ENCODE measurements at places on chromosomes 7 and 10.

- DNase-seq: peak; percentile 68
Measured at GRCh38 chr7:33500703-33501701, 371.6 kb downstream of the BBS9 start.

GRCh38 chr10:9294132-9294663 is 1239.7 kb downstream of the GATA3 start:
- no peak for DNase-seq

- DNase-seq: no peak
Measured at GRCh38 chr7:152571068-152571467, 104.9 kb downstream of the XRCC2 start.

- no peak for DNase-seq
Measured at GRCh38 chr10:76774987-76775603, 862.5 kb downstream of the KCNMA1 start.

- DNase-seq: peak; percentile 55
Measured at GRCh38 chr7:39951226-39952194, 1.5 kb downstream of the CDK13 start.

GRCh38 chr10:6214612-6215011 is 11.9 kb downstream of the PFKFB3 start:
- DNase-seq: no peak

- DNase-seq: no peak
Measured at GRCh38 chr10:5527332-5528200, 2.8 kb downstream of the CALML3 start.

DNA sequence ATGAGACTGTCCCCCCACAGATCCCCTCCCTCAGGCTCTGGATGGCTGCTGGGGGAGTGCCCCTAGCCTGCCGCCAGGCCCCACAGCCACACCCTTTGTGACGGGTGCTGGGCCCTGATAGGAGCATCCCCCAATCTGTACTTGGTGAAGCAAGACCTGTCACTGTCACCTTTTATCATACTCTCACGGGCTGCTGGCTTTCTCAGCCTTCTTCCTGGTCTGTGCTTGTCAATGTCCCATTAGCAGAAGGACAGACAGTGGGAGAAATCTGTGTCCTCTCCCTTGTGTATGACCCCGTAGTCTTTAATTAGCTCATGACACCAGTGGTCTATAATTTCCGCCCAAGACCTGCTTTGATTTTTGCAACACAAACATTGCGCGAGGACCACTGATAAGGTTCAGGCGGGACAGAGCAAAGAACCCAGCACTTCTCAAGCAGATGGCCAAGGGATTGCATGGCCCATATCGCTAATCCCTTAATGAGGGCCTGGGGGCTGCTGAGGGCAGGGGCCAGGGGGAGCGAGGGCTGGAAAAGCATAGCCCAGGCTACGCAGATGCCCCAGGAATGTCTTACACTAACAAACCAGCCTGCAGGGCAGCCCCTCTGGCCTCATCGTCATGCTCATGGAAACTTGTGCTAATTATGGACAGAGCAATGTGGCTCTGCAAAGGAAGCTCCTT is 127.8 kb downstream of the PTPN20 start:
- DNase-seq: no peak

- no peak for DNase-seq
Measured at GRCh38 chr10:116403740-116404250, 23.9 kb upstream of the PNLIPRP3 start.

- DNase-seq: peak; percentile 58
Measured at GRCh38 chr10:4407783-4408182, 418.2 kb upstream of the AKR1E2 start.

GRCh38 chr10:84201682-84202081 is 7.3 kb downstream of the CDHR1 start:
- no peak for DNase-seq

GRCh38 chr7:100963386-100963785 is 6.0 kb upstream of the MUC12 start:
- no peak for DNase-seq

DNA sequence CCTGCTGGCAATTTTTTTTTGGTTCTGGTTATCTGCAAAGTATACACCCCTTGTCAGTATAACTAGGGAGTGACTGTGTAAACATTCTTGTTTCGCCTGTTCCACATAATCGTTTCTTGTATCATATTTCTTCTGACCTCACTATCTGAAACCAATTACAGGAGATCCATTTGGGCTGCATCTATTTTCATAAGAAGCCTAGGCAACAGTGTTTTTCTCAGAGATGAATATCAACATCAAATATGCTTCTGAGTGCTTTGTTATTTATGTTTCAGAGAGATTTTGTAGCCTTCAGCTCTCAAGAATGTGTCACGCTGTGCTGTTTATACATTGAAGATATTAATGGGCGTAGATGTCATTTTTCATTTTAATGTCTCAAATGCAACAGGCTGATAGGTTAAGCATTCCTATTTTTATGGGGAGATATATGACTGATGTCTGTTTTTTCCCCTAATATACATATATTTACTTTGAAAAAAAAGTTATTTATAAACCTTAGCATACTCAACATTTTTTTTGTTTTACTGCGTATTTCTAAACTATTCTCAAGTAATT is 115.5 kb downstream of the FOXP2 start:
- DNase-seq: peak; percentile 67

- no peak for DNase-seq
Measured at GRCh38 chr7:441684-442421, 77.8 kb downstream of the PDGFA start.

DNA sequence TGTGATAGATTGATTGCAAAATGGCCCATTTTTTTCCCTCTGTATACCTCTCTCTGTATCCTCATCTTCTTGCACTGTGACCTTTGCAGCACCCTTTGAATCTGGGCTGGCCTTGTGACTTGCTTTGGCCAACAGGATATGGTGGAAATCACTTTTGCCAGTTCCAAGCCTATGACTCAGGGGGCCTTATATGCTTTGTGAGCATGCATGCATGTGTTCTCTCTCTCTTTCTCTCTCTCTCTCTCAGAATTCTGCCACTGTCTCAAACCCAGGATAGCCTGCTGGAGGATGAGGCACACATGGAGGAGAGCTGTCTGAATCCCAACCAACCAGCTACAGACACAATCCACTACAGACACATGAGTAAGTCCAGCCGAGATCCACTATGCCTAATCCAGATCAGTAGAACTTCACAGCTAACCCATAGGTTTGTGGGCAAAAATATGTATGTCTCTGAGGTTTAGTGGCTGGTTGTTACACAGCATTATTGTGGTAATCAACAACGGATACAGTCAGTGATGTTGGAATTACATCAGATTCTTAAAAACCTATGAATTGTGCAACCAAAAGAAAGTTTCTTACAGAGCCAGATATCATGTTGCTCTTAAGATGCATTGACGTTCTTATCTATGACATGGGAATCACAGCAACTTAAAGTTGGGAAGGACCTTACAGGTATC is 41.8 kb upstream of the ABCB4 start:
- peak; percentile 8 for DNase-seq

DNA sequence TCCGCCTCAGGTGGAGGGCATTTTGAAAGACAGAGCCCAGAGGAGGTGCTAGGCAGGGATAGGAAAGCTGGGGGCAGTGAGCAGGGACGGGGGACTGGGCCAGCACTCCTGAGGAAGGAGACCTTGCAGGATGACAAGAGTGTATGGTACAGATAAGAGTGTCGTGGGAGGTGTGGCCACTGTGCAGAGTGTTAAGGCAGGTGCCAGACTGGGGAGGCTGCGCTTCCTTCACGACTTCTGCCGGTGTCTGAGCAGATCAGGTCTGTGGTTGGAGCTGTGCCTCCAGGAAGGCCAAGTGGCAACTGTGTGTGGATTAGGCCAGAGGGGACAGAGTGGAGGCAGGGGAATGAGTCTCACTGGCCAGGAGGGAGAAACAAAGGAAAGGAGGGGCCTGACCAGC is 161.7 kb downstream of the HIBADH start:
- no peak for DNase-seq

- peak; percentile 80 for DNase-seq
Measured at GRCh38 chr10:114577133-114577532, 80.9 kb downstream of the ABLIM1 start.

DNA sequence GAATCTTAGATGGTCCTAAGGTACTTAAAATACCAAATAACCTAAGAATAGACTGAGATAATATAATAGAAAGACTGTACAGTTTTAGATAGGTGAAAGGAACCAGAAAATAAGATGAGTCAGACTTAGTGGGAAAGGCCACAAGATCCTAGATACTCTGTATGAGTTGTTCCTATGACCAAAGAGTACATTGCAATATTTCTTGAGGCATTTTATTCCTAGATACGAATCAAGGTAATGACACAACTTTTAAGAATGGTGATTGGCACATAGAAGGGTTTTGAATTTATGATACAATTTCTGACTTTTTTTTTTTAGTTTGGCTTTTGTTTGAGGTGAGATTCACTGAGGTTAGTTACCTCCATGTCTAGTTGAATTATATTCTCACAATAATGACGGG is 30.2 kb downstream of the MGAM start:
- DNase-seq: no peak

GRCh38 chr10:93086289-93086688 is 12.6 kb downstream of the CYP26A1 start:
- no peak for DNase-seq

DNA sequence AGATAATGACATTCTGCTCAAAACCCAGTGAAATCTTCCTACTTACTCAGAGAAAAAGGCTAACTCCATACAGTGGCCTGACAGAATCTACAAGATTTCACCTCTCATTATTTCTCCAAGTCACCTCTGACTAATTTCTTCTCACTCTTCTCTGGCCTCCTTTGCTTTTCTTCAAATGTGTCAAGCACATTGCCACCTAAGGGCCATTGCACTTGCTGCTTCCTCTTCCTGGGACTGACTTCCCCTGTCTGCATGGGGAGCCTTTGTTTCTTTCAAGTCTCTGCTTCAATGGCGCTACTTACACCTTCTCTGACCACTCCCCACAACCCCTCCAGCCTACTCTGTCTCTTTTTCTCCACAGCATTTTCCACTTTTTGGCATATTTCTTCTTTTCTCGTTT is 36.0 kb downstream of the PRTFDC1 start:
- no peak for DNase-seq

- DNase-seq: no peak
Measured at GRCh38 chr7:99428972-99429566, 9.5 kb downstream of the PTCD1 start.

GRCh38 chr7:70634610-70635068 is 497.3 kb upstream of the GALNT17 start:
- DNase-seq: peak; percentile 81

GRCh38 chr7:131359136-131359776 is 31.6 kb downstream of the MKLN1 start:
- DNase-seq: no peak

- no peak for DNase-seq
Measured at GRCh38 chr7:137354396-137354795, 10.9 kb upstream of the PTN start.

GRCh38 chr10:116470768-116471415 is 43.2 kb downstream of the PNLIPRP3 start:
- DNase-seq: peak; percentile 8

DNA sequence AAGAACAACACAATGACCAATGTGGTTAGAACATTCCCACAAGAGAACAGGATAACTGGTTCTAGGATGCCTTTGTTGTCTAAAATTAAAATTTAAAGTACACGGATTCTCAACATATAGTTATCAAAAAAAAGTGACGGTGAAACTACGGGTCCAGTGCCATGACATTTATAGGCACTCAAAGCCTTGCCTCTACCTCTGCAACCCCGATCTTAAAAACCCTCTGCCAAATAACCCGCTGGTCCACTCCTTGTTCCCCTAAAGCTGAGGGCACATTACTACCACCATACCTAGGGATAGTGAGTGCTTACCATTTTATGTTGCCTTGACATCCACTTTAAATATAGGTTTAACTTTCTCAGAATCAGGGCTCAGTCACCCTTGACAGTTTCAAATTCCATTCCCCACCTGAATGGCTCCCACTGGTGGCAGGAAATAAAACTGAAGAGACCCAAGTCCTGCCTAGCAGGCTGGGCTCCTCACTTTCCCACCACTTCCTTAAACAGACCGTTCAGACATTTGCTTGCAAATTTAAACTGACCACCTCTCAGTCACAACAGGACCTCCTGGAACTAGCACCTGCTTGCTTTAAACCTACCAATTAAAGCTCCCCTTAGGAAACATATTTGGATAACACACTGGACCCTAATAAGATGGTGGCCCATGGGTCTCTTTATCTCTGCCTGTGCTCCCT is 169.9 kb upstream of the ASAH2 start:
- DNase-seq: peak; percentile 38

DNA sequence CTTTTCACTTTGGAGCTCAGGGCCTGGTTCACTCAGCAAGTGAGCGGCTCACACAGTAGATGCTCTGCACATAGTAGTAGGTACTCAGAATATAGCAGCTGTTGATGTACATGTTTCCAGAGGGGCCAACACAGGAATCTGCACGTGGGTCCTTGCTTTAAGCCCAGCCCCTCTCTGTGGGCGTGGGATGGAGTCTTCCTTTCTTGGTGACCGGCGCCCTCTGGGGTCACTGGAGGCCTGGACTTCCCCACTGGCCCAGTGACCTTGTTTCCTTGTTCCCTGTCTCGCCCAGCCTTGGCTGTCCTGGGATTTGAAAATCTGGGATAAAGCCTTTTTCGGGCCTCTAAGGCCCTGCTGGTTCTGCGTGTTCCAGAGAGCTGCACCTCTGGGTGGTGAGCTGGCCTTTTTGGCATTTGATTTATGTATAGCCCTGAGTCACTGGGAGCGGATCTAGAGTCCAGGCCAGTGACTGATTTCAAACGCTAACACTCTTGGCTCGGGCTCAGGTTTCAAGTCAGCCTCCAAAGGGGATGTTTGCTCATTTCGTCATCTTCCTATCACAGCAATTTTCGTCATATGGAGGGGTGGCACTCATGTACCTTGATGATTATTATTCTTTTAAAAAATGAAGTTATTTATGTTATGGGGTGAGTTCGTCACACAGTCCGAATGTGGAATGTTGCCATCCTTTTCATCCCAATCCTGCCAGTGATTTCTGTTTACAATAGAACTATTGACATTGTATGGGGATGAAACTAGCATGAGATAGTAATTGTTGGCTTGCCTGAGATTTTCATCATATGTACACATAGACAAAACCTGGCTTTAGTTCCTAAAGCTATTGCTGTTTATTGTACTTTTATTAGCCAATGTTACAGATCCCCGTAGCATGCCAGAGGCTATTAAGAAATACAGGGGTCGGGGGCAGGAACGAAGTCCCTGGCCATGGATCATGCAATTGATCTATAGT is 65.5 kb downstream of the CUX1 start:
- DNase-seq: peak; percentile 100

DNA sequence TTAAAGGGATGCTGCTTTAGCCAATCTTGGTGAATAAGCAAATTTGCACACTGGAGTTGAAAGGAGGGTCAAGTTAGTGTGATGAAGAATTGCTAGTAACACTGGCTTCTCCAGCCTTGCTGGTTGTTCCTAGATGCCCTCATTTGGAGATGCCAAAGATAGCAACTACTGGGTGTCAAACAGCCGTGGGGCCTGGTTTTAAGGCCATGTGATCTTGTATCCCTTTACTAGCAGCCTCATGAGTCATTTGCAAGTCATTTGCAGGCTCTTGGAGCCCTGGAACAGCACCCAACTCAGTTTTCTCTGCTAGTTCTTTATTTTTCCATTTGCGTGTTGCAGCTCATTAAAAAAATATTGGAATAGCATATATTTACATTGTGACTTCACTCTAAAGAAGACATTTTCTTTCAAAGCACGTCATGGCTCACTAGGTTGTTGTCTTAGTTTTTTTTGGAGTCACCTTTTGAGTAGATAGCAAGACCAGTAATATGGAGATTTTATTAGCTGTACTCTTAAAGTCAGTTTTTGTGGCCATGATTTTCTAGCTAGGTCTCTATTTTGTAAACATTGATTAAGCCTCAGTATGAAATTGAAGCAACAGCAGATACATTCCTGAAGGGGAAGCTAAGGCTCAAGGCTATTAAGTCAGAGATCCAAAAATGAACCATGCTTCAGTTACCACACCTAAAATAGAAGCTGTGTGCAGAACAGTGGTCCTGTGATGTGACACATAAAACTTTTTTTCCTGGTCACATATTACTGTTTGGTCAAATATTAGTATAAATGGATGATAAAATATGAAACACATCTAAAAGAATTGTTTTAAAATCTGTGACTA is 1.3 kb downstream of the LSMEM1 start:
- DNase-seq: peak; percentile 89

Measured in AG10803 (cell line).